ENCODE measurements at places on chromosomes 5 and 9.

DNA sequence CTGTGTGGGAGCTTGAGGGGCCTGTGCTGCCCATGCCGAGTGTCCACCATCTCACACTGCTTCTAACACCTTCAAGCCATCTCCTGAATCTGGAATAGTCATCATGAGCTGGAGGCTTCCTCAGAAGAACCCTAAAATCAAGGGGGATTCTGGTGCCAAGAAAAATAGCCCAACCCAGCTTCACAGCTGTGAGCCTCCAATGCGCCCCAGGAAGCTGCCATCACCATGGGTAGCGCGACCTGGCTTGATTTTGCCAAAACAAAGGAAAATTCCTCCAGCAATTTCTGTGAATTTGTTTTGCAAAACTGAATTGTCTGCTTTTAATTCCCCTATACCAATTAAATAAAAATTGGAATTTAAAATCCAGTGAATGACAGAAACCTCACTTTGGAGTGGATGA, 6.2 kb upstream of the TIFAB start:
- no peak for DNase-seq

- no peak for DNase-seq
These were observed 36.9 kb downstream of the ADAMTSL2 start for GRCh38 chr9:133571391-133571890.

- peak; percentile 68 for DNase-seq
These were observed 67.9 kb upstream of the PRR16 start for GRCh38 chr5:120396186-120396585.

- DNase-seq: peak; percentile 91
These were observed 683 bp upstream of the ZFAND5 start for GRCh38 chr9:72365525-72366256.

DNA sequence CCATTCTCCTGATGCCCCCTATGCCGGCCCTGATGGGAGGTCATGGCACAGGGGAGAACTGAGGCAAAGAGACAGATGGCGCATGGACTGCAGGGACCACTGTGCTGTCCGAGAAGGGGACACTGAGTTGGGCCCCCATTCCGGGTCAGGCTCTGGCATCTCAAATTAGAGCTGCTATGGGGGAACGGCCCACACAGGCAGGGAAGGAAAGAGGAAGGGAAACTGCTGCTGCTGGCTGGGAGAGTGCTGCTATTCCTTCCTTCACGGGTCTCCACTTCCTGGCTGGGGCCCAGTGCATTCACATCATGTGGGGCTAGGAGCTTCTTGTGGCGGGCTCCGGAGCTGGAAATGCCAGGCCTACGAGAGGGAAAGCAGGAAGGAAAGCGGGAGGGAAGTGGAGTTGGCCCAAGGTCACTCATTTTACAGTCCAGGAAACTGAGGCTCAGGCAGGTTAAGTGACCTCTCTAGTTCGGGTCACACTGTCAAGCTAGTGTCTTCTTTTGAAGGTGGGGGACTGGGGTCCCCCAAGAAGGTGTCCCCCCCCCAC, 1.3 kb upstream of the CARD19 start:
- no peak for DNase-seq

GRCh38 chr5:131589510-131590348, 45.3 kb downstream of the RAPGEF6 start:
- peak; percentile 64 for DNase-seq

DNA sequence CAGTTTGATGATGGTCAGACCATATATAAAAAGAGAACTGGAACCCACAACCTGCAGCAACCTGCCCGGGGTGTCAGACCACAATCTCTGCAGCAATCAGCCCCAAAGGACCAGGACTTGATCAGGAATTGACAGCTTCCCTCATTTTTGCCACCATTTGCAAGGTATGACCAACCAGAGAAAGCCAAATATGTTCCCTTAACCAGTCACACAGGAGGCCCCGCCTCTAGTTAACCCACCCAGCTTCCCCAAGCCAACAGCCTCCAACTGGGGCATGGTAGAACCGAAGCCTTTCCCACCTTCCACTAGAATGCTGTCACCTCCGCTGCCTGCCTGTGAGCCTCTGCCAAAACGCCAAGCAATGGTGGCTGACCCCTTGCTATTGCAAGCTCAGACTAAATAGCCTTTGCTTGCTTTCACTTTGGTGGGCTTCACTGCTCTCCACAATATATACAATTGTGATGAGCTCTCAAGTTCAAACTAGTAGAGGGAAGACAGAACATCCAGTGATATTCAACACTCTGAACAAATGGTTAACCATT, 86.3 kb downstream of the AK8 start:
- no peak for DNase-seq

DNA sequence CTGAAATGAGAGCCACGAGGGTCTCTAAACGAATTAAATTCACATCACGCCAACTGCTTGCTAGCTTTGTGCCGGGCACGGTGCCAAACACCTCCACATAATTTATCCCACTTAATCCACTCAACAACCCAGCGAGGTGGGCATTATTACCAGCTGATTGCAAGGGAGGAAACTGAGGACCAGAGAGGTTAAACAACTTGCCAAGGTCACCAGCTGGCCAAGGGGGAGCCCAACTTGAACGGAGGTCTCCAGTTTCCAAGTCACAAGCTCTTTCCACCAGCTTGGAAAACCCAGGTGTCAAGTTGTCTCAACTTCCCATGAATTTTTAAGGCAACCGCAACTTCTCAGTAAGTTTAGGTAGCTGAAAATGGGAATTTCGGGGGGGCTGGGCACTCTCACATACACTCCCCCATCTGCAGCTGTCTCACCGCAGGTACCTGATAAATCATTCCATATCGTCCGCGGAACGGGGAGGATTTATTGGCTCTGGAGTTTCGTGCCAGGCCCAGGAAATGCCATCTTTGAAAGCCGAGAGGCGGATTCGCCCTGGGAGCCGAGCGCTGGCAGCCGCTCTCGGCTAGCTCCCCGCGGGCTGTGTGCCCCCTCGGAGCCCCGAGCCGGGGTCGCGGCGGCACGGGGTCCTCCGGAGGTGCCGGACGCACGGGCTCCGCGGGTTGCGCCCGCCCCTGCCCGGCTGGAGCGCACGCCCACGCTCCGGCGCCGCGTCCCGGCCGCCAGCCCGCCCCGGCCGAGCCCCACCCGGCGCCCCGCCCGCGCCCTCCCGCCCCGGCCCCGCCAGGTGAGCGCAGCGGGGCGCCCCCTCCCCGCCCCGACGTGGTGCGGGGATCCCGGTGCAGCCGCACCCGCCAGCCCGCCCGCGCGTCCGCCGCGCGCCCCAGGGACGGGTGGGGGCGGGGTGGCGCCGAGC, 617 bp downstream of the PTPN3 start:
- DNase-seq: no peak

DNA sequence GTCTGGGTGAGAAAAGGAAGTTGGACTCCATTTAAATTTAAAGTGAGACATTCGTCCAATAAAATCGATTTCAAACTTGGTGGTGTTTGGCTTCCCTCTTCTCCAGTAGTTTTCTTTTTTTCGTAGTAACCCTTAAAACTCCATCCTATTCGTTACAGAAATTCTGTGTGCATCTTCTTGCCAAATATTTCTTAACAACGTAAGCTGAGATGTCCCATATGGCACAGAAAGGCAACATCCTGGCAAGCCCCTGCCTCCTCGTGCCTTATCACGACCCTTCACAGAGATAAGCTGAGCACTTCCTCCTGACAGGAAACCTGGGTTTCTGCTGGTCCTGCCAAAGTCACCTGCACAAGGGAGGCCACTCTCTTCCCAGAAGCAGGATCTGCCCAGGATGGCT, 11.8 kb upstream of the ADAMTS2 start:
- no peak for DNase-seq

- DNase-seq: no peak
These were observed 872 bp upstream of the SMIM3 start for GRCh38 chr5:150777685-150778084.

- no peak for DNase-seq
These were observed 11.1 kb upstream of the GLE1 start for GRCh38 chr9:128493424-128493823.

DNA sequence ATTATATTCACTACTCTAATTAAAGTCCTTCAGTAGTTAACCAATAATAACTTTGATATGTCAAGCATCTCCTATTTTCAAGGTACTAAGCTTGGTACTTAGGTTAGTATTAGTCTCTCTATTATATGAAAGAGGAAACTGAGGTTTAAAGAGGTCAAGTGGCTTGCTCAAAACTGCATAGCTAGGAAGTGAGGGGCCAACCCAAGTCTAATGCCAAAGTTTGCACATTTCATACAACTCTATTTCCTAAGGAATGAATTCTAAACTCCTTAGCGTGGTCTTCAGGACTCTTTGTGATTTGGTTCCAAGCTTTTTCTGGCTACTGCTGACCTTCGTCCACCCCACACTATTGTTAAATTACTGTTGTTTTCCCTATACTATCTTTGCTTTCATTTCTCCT, 9.9 kb upstream of the SHOC1 start:
- DNase-seq: no peak

DNA sequence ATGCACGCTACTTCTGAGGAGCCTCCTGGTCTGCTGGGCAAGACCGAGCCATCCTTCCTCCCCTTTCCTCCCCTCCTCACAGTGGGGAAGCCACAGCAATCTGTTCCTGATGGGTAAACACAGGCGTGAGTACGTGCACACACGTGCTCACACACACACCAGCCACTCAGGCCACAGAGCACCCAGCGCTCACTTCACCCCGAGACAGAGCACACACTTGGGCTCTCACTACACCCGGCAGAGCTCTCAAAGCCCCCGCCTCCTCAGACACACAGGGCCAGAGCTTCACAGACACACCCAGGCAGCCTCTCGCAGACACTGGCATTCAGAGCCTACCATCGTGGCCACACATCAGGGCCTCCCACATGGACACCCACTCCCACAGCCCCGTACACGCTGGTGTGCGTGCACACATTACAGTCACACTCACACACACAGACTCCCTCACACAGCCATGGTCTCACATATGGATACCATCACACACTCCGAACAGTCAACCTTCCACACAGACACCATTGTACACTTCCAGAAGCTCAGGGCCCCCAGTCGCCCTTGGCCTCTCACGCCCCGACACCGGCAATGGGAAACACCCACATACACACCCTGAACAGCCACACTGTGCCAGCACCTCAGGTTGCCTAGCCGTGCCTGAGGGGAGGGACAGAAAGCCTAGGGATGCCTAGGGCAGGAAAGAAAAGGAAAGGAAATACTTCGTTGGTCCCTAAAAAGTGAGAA, 13.5 kb downstream of the CNTFR start:
- no peak for DNase-seq

- no peak for DNase-seq
These were observed 15.9 kb upstream of the GPX3 start for GRCh38 chr5:151004499-151004898.

GRCh38 chr9:132181796-132182313, 20.0 kb downstream of the NTNG2 start:
- no peak for DNase-seq

DNA sequence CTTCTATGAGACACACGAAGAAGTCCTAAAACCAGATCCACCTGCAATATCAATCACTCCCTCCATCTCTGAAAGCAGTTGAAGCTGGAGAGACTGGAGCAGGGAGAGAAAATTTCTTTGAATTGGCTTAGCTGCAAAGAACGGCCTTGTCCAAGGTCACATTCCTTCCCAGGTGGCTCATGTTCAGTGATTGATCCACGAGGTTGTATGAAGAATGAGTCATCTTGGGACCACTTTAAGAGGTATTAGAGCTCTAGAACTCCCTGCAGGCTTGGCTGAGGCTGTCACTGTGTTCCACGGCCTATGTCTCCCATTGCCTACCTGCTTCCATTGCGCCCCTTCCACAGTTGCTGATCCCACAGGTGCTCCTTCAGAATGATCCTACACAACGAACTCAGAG, 68.2 kb downstream of the HMHB1 start:
- DNase-seq: peak; percentile 52

GRCh38 chr5:119220576-119221197, 135.1 kb upstream of the TNFAIP8 start:
- peak; percentile 11 for DNase-seq

DNA sequence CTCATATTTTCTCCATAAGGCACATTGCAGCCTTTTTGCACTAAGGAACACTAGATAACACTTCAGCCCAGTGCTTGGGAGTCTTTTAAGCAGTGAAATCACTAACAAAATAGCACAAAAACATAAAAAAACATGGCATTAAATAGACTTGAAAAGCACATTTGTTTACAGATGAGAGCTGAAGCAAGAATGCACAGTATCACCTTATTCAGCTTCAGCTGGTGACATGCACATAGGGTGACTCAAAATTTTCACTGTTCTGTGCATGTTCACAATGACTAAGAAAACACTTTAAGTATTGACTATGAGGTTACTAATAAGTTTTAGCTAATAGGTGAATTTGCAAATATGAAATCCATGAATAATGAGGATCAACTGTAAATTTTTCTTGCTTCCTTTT, 293.9 kb upstream of the TARS1 start:
- DNase-seq: peak; percentile 48

DNA sequence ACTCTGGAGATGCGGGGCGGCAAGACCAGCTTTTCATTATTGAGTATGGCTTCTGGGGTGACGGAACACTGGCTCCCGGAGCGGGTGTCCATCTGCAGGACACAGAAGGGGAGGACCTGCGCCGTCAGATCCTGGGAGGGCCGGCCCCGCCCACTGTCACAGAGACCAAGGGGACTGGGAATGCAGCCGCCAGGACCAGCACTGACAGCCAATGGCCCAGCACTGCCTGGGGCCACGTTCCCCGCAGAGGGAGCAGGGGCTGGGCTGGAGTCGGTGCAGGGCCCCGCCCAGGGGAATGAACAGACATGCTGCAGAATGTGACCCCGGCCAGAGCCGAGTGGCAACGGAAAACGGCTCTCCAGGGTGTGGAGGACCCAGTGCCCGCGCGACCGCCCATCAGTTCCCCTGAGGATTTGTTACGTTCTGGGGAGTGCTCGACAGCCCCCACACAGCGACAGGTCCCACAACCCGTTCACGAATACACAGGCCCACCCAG, at the start of gene ZDHHC11:
Gene ZDHHC11 (minus strand): TSS at position 476 of the 496 bp plus-strand sequence. CDS start 384 bp downstream, at position 92.
- DNase-seq: no peak

GRCh38 chr9:130128251-130128650, 44.0 kb upstream of the NCS1 start:
- DNase-seq: no peak

- DNase-seq: no peak
These were observed 130.4 kb upstream of the PRLR start for GRCh38 chr5:35360671-35361070.

DNA sequence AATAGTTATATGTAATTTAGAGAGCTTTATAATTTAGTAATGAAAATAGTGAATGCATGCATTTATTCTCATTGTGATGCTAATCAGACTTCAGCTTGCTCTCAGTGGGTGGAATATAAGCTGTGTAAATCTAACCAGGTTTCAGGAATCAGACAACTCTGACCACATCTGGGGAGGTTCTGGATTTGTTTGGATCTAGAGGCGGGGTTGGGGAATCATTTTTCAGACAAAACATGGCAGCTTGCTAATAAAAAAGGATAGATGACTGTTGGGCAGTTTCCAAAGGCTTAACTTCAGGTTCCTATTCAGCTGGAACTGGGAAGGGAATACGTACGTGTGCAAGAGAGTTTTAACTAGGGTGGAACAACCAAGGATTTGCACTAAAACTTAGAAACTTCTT, 43.2 kb upstream of the MAMDC2 start:
- DNase-seq: no peak

DNA sequence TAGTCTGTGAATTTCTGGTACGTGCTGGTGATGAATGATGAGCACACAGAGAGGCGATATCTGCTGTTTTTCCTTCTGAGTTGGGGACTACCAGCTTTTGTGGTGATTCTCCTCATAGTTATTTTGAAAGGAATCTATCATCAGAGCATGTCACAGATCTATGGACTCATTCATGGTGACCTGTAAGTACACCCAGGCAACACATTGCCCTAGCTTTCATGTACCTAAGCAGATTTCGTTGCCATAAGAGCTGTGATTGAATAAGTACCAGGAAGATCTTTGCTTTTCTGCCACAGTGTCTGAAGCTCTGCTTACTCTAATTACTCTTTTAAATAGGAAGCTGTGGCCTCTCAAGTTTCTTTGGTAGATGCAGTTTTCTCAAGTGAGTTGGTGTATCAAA, 397.8 kb downstream of the ARRDC3 start:
- DNase-seq: peak; percentile 28
